Cortex of kidney (tissue), 1 donor: ENCODE measurements at places on chromosomes 1 and 21.

DNA sequence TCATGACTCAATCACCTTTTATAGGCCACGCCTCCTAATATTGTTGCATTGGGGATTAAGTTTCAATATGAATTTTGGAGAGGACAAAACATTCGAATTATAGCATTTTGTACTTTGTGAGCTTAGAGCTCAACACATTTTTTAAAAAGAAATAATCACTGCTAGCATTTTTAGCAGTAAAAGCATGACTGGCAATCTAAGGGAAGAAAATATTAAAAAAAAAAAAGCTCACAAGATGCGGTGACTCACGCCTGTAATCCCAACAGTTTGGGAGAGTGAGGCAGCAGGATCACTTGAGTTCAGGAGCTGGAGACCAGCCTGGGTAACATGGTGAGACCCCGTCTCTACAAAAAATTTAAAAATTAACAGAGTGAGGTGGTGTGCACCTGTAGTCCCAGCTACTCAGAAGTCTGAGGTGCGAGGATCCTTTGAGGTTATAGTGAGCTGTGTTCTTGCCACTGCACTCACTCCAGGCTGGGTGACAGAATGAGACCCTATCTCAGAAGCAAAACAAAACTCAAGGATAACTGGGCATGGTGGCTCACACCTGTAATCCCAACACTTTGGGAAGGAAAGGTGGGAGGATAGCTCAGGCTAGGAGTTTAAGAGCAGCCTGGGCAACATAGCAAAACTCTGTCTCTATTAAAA is 28.8 kb upstream of the DIPK1A start:
- DNase-seq, result no peak

DNA sequence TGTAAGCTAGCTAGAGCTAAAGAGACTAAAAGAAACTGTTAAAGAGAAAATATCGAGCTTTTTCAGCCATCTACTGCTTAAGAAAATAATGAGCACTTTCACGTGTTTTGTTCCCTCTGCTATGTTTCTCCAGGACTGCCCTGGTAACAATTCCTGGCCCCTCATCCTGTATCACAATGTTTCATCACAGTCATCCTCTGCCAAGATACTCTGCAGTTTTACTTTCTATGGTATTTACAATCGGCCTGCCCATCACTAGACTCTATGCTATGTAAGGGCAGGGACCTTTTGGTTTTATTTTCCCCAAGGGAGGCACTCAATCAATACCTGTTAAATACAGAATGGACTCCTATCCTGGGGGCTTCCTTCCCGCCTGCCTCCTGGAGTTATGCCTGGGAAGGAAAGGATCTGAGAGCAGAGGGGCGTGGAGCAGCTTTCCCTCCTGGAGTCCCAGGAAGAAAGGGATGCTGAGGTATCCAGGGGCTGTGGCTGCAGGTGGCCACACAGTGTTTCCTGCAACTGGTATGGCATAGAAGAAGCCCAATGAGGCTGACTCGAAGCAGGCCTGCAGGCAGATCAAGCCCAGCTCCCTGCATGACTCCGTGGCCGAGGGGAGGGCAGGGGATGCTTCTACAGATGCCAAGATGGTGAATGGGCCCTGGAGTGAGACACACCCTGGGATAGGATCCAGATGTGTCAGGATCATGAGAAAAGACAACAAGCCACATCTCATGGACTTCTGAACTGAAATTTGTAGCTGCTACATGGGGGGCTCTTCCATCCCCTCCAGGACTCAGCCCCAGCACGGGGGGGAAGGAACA is 52.9 kb downstream of the MATN1 start:
- DNase-seq, result no peak

DNA sequence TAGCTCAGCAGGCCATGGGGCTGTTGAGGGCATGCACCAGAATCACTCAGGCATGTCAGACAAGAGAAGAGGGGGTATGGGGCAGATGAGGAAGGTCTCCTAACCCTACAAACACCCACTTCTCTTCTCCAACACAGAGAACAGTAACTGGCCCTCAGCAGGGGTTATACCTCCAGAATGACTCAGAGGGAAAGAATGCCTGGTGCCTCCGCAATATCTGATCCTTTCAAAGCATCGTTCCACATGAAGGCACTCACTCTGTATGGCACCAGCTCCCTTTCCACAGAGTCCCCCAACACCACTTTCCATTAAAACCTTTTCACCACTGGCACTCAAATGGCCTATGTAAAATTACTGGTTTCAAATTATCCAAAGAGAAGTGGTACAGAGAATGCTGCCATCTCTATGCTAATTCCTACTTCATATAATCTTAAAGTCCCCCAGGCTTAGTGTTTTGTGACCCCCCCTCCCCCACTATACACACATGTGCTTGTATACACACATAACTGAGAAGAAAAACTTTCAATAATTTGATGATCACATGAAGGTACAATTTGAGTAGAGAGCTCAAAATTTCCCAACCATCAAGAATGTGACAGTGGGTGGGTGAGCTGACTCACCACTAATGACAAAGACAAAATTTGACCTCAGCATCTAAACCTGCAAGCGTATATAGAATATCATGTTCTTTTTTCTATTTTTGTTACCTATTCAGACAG is 91.5 kb downstream of the SIPA1L2 start:
- DNase-seq, result no peak

DNA sequence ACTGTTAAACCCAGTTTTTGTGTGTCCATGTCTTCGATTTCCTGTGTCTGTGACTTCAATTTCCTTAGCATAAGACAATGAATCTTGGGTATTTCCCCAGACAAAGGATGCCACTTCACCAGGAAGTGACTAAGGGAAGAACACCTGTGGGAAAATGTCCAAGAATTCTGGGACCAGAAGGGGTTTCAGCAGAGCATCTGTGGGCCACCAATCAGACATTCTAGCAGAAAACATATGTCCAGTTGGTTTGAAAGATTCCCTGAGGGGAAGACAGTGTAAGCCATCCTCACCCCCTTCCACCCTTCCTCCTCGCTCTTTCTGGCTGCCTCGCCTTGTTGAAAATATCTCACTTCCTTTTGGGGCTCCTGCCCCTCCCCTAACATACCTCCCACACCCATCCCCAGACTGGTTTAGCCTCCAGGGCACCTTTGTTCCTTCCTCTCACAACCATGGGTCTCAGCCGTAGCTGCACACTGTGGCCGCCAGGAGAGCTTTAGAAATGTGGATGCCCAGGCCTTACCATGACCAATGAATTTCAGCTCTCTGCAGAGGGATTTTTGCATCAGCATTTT is 25.5 kb upstream of the IFNAR1 start:
- DNase-seq, result no peak

DNA sequence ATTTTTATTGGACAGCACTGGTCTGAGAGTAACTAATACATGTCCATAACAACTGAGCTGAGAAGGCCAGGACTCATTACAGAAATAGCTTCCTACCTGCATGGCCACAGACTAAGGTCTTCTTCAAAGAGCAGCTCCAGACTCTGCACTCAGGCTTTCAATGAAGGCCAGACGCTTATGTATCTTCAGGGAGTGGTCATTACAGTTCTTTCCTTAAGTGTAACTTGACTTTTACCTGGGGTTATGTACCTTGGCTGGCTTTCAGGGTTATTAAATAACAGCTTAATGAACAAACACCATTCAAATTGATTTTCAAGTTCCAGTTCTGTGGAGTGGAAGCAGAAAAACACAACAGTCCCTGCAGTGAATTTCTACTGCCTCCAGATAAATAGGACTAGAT is 23.8 kb upstream of the SLC22A15 start:
- DNase-seq, result no peak

DNA sequence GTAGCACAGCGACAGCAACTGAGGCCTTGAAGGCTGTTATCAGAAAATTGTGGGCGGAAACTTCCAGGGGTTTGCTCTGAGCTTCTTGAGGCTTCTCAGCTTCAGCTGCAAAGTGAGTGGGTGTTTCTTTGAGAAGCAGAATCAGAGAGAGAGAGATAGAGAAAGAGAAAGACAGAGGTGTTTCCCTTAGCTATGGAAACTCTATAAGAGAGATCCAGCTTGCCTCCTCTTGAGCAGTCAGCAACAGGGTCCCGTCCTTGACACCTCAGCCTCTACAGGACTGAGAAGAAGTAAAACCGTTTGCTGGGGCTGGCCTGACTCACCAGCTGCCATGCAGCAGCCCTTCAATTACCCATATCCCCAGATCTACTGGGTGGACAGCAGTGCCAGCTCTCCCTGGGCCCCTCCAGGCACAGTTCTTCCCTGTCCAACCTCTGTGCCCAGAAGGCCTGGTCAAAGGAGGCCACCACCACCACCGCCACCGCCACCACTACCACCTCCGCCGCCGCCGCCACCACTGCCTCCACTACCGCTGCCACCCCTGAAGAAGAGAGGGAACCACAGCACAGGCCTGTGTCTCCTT is at the start of gene FASLG:
FASLG (plus strand) TSS at position 233 of the 583 bp plus-strand sequence; CDS start at position 332, 99 bp downstream.
- no peak for DNase-seq

GRCh38 chr1:83718338-83718737 is 280.6 kb downstream of the TTLL7 start:
- no peak for DNase-seq

DNA sequence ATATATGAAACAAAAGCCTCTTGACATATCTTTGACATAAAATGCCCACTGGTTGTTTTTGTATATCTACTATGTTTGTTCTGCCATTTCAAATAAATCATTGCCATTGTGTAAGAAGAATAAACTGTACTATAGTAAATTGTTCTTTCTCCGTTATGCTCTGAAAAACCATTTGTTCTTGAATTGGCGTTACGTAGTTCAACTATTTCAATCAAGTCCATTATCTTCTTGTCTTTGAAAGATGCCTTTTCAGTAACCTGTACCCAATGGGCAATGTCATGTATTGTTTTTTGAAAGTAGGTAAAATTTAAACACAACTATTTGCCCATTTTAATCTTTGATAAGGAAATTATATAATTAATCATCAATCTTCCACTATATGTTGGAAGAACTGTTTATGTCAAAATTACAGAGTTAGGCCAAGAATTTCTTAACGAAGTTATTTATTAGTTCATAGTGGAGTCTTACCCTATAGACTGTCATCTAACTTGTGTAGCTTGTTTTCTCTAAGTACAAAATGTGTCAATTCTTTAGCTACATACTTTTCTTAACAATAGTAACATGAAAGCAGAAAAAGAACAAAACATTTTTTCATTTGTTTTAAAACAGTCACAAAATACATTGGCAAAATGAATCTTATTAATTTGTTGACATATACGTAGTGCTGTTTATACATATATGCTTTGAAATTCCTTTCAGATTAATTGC is 294.8 kb downstream of the PTPRC start:
- DNase-seq, result no peak

GRCh38 chr1:201125800-201126199 is 1.2 kb downstream of the ASCL5 start:
- DNase-seq, result no peak

DNA sequence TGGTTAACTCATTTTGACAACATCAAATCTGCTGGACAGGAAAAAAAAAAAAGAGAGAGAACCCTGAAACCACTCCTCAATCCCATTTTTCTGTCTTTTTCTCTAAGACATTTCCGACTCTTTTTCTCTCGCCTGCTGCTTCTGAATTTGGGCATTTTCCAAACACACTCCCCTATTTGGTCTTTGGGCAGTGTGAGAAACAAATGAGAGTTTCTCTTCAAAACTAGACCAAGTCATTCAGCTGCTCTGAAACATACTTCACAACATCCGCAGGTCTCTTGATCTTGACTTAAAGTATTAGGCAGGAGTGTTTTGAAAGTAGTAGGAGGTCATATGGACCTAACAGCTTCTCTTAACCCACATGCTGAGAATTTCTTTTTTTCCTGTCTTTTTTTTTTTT is 364.8 kb upstream of the ESRRG start:
- DNase-seq, result no peak

DNA sequence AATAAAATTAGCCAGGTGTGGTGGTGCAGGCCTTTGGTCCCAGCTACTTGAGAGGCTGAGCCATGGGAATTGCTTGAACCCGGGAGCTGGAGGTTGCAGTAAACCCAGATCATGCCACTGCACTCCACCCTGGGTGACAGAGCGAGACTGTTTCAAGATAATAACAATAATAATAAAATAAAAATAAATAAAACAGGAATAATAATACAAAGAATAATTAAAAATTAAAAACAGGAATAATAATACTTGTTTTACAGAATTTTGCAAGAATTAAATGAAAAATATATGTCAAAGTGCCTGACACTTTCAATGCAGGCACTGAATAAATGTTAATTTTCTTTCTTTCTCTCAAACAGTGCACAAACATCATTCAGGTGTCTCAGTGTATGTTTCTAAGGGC is 26.5 kb upstream of the CTH start:
- DNase-seq, result no peak

GRCh38 chr1:78469576-78469975 is 21.2 kb upstream of the PTGFR start:
- DNase-seq, result no peak

DNA sequence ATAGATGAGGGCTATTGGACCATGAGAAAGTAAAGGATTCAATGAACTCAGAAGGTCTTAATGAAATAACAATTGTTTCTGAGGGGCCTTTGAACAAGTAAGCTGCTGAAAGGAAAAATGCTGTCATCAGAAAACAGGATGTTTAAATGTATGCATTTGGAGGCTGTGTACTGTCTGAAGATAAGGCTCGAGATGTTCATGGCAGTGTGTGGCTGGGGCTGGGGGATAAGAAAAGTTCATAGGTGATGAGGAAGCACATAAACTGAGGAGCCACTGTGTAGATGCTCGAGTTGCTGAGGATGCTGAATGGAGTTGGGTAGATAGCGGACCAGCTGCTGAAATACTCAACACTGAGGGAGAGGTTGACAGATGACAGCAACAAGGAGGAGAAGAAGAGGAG is 17.8 kb downstream of the THEM4 start:
- no peak for DNase-seq

- no peak for DNase-seq
These were observed 10.6 kb upstream of the PRKACB start for GRCh38 chr1:84133479-84133878.

GRCh38 chr1:9960706-9961562 is 17.7 kb downstream of the NMNAT1 start:
- DNase-seq, result no peak

DNA sequence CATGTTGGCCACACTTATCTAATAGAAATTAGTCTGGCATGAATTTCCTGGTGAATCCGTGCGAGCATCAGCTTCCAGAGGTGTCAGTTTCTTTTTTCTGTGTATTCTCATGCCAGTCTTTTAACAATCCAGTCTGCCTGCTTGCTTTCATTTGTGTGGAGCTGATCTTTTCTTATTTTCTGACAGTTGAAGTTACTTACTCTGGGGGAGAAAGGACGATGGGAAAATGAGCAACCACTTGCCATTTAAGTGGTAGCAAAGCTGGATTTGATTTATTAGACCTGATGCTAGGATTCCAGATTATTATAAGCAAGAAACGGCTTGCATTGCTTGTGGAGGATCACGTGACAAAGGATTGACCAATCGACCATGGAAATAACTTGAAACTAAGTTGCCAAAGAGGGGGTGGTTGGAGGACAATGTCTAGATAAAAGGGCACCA is 24.3 kb upstream of the APP start:
- no peak for DNase-seq

- DNase-seq, result no peak
These were observed 67.4 kb downstream of the ST6GALNAC3 start for GRCh38 chr1:76141929-76142328.

GRCh38 chr1:40059338-40059959 is 18.9 kb downstream of the CAP1 start:
- DNase-seq, result no peak
